ENCODE measurements at places on chromosomes 2 and 18. TPM values are rescaled to one million over a fixed set of nuclear protein-coding genes. Genes with fewer than 3 reads are reported as not detected.

SLC16A14 gene
- total RNA-seq, result 0.27 TPM

DHRS9 gene
- total RNA-seq, result 0.20 TPM

GRCh38 chr2:170052151-170052550 lies 125.8 kb upstream of the MYO3B start:
- no peak for DNase-seq

- DNase-seq, result no peak
Measured at GRCh38 chr2:191629001-191629453, 48.9 kb upstream of the NABP1 start.
